ENCODE measurements at places on chromosomes 12 and 14.

DNA sequence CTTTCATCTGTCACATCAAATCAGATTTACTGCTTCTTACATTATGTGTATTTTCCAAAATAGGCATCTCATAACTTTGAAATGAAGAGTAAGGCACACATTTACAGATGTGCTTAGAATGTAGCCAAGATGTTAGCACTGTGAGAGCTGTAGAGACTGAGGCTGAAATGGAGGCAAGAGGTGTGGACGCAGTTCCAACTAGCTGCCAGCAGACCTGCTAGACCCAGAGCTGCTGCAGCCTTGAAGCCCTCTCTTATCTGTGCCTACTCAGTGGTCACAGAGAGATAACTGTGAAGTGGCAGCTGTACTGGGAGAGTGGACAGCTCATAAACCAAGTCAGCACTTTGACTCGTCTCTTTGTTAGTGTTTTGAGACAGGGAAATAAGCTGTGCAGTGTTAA is 470.9 kb downstream of the CCER1 start:
- peak; percentile 4 for DNase-seq

DNA sequence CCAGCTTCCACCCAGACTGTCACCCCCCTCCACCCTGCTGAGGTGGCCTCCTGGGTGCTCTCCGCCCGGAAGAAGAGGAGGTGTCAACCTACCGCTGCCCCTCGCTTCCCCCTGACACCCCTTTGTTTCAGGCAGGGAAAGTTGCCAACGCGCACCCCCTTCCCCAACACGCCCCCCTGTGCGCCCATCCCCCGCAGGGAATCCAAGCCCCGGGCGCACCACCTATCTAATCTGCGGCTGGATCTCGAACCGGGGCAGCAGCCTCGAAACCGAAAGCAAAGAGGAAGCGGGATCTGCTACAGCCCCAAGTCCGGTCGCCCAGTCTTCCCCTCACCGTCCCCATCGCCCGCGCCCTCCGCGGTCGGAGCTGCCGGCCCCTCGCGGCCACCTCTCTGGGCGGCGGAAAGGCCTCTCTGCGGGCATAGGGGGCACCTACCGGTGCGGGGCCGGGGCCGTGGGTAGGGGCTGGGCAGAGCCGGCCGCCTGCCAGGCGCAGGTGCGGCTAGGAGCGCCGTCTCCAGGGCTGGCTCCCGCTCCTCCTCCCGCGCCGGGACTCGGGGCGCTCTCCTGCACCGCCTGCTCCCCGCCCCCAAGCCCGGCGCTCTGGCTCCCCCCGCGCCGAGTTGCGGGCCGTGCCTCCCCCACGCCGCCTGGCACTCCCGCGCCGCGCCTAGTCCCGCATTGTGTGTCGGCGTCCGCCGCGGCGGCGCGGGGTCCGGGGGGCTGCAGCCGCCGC is 18.3 kb upstream of the PLEKHH1 start:
- no peak for DNase-seq

DNA sequence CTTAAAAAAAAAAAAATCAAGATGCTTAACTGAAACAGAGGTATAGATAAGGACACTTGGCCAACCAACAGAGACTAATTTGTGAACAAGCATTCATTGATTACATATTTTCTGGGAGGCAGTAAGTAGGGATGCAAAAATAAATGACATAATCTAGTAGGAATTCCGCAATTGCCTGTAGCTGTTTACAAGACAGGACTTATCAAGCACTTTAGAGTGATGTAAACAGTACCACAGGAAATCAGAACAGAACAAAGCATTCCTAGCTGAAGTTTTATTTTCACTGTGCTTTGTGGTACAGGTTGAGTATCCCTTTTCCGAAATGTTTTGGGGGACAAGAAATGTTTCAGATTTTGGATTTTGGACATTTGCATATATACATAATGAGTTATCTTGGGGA is 68.2 kb upstream of the FGD4 start:
- DNase-seq: no peak

GRCh38 chr14:105863296-105864108 is 337.1 kb downstream of the TMEM121 start:
- no peak for DNase-seq

GRCh38 chr12:6752167-6752920 is 597 bp downstream of the MLF2 start:
- peak; percentile 67 for DNase-seq

DNA sequence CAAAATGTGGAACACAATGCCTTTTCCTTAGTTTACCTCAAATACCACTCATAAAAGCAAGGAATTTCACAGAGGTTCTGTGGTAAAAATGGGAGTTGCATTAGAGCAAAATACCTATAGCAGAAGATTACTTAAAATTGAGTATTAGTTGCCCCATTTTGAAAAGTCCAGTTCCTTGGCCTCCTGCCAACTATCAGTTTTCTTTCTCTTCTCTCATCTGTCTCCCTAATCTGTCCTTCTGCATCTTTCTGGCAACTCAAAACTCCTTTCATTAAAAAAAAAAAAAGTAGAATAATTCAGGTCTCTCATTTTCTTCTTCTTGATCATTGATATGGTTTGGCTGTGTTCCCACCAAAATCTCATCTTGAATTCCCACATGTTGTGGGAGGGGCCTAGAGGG is 127.3 kb downstream of the ATP23 start:
- DNase-seq: no peak

DNA sequence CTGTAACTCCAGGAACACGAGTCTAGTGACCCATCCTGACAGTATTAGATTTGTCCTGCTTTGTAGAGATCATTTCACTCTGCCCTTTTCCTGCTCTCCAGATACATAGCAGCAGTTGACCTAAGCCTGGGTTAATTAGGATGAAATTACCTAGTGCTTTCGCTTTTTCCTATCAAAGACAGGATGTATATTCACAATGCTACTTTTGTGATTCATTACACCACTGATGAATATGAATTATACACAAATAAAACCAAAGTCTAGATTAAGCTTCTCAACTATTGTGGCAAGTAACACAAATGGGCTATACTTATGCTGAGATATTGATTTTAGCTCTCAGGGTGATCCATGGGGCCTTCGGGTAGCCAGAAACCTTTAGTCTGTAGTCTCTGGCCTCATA is 17.9 kb downstream of the CERS5 start:
- no peak for DNase-seq

GRCh38 chr14:95314609-95315008 is 5.1 kb downstream of the CLMN start:
- no peak for DNase-seq

GRCh38 chr12:88650715-88651114 is 70.4 kb upstream of the KITLG start:
- no peak for DNase-seq

DNA sequence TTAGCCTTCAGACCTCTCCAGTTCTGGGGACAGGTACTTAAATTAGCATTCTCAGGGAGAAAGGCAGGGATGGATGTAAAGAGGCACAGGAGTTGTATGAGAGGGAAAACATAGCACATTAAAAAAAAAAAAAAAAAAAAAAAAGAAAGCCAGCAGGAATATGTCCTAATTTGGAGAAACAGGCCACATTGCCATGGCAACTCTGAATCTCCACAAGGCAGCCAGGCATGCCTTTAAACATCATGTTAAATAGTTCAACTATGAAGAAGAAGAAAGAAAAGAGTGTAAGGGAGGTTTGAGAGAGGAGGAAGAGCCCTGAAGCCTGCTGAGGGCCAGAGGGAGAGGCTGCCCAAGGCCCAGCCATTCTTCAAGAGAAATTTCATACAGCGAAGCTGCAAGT is 145.8 kb downstream of the GRIN2B start:
- no peak for DNase-seq

GRCh38 chr14:70828188-70828587 is 18.9 kb upstream of the MAP3K9 start:
- DNase-seq: no peak

DNA sequence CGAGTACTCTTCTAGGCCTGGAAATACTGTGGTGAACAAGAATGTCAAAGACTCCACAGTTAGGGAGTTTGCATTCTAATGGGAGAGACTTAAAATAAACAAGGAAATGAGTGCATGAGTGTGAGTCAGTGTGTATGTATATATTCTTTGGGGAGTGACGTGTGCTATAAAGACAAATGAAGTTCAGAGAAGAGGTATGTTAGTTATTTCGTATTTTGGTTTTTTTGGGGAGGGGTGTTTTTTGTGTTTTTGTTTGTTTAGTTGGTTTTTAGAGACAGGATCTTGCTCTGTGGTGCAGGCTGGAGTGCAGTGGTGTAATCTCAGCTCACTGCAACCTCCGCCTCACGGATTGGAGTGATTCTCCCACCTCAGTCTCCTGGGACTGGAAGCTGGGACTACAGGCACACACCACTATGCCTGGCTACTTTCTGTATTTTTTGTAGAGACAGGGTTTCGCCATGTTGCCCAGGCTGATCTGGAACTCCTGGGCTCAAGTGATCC is 74.3 kb downstream of the SRGAP1 start:
- DNase-seq: no peak

DNA sequence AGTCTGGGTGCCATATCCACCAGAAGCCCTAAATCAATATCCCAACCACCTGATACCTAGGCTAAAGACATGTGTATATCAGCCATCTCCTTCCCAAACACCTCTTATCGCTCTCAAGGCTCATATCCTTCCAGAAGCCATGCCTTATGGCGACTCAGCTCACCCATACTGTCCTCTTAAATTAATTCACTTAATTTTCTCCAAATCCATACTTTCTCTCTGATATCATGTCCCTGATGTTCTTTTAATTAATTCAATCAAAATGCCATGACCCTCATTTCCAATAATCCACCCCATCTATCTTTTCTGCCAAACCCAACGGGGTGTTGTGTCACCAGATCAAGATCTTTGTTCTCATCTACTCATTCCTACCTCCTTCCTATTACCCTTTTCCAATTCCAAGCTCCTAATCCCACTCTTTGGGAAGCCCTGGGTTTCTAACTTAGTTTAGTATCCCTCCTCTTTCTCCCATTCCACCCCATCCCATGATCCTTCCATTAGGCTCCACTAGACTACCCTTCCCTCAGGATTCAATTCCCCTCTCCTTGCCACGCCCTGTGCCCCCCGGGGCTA is 723 bp downstream of the ATF7 start:
- DNase-seq: no peak

- DNase-seq: no peak
Observed at GRCh38 chr14:23829736-23830471, 123.7 kb upstream of the DHRS4 start.

GRCh38 chr12:48934312-48934706 is 9.0 kb upstream of the FKBP11 start:
- DNase-seq: no peak

DNA sequence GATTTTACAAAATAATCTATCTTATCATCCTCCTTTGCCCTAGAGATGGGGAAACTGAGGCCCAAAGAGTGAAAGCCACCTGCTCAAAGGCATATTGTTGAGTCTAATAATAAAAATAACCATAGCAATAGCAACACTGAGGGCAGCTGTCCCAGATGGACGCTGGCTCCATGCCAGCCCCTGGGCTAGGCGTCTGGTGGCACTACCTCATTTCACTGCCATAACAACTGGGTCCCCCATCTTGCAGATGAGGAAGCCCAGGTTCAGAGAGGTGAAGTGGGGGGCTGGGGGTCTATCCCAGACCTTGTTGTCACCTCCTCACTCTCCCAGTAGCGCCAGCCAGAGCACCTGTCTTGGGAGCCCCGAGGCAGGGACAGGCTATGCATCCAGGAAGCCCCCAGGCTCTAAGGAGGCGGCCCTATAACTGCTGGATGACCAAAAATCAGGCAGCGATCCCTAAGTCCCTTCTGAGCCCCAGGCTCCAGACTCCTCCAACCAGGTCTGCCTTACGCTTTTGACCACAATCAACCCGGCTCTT is 12.8 kb downstream of the BDKRB2 start:
- DNase-seq: no peak

DNA sequence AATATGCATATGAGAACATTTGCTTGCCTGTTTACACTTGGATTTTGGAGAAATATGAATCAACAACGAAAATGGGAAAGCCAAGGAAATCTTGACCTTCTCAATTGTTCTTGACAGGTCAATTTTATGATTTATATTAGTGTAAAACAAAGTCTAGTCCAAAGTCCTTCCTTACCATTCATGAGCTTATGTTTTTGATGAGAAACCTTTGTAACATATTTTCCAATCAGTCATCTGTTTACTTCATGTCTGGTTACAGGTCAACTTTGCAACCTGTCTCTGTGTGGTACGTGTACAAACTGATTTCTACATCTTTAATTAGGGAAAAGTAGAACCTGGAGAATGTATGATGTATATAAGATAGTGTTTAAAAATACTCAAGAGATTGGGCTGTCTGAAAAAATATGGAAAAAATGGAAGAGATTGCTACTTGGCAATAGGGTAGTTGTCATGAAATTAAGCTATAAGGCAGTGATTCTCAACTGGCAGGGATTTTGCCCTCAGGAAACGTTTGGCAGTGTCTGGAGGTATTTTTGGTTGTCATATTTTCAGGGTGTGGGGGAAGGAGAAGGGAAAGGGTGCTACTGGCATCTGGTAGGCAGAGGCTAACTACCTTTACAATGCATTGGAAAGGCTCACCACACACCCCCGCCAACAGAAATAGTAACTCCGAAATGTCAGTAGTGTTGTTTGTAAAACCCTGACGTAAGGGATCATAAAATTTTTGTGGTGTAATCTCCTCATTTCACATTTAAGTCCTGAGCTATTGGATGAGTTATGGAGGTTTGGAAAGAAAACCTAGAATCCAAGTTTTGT is 110.4 kb upstream of the PTPRB start:
- DNase-seq: no peak

- no peak for DNase-seq
Observed at GRCh38 chr14:92316937-92317336, 6.0 kb upstream of the SLC24A4 start.

GRCh38 chr12:81022531-81022930 is 55.3 kb upstream of the ACSS3 start:
- no peak for DNase-seq

DNA sequence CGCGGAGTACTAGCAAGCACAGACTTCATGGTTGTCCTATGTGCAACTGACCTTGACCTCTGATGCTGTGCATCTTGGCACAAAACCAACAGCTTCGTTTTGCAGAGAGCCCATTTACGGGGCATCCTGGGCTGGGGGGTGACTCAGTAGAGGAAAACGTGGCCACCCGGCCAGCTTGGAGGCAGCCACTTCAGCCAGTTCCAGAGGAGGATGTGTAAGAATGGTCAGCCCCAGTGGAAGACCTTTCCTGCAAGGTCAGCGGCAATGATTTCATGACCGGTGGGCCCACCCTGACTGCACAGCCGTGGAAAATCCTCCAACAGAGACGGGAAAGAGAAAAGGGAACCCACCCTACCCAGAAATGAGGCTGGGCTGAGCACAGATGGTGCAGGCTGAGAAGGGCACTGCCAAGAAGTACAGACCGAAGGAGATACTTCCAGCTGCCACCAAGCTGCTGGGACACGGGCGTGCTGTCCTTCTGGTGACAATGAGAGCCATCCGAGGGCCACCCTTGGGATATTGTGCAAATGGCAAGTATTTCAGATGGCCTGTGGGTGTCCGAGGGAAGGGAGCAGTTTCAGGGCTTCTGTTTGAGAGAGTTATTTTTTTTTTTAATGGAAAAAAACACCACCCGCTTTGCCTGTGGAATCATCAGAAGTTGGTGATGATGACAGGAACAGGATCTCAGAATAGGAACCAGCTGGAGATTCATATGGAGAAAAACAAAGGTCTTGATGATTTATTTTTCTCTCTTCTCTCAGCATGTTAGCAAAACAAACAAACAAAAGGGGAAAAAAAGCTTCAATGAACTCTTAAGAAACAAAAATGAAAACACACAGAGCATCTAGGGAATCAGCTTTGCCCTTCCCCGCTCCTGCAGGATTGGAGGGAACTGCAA is 120.2 kb upstream of the RFLNA start:
- DNase-seq: peak; percentile 93

All from skin of body (tissue), 3 donors.